ENCODE measurements at places on chromosomes 11 and 22.

DNA sequence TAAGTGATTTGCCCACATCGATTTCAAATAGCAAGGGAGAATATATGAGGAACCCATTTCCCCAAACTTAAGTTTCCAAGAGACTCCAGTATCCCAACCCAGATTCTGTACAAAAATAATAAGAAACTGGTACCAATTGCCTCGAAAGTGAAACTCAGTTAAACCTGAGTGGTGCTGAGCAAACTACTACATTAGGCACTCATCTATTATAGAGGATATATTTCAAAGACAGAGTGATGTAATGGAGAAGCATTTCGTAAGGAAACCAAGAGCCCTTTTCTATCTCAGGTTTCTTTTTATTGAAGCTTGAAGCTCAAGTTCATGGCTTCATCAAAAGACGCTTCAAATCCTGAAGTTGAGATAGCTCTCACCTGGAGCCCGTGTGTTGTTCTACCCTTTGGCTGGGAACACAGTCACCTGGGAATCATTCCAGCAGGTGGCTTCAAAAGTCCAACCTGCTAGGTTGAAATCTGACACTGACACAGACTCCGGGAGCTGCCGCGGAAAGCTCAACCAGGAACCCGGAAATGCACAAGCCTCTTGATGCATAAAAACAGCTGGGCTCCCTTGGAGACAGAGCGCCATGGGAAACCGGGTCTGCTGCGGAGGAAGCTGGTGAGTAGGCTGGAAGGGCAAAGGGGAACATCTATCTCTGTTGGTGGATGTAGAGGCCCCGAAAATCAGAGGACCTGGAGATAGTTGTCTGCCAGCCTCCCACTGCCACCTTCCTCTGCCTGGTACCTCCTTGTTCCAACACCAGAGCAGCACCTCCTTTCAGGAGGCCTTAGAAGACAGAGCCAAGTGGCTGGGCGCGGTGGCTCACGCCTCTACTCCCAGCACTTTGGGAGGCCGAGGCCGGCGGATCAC is at the start of gene C11orf52:
Gene C11orf52, plus strand, starts transcription at position 524 of the 867 bp plus-strand sequence. Its CDS starts 60 bp downstream, at position 584.
- DNase-seq, result peak; percentile 82

- DNase-seq, result no peak
These were observed 26.1 kb upstream of the ZBTB44 start for GRCh38 chr11:130340671-130341319.

DNA sequence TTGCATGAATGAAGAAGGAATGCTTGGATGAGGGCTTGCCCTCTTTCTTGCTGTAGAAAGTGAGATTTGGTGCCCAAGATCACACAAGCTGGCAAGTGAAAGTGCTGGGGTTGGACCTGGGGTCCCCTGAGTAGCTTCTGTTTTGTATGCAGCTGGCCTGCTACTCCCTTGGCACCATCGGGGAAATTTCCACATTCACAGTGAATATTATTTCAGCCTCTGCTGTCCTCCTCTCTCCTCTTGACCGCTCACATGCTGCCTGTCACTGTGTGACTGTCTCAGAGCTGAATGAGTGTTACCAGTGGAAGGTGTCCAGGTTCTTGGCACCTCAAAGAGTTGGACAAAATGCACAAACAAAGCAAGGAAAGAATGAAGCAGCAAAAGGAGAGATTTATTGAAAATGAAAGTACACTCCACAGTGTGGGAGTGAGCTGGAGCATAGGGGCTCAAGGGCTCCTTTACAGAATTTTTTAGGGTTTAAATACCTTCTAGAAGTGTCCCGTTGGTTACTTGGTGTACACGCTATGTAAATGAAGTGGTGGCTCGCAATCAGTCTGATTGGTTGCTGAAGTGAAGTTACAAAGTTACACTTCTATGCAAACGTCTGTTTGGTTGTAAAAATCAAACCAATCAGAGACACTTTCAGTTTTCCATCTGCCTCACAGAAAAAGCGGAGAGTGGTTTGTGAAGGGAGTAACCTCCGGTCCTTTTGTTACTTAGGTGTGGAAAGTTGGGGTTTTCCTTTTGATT is 87.4 kb downstream of the DEPDC5 start:
- no peak for DNase-seq

- no peak for DNase-seq
These were observed 7.7 kb upstream of the SCGB1D1 start for GRCh38 chr11:62182147-62182891.

- DNase-seq, result no peak
These were observed 1.0 kb downstream of the CCDC85B start for GRCh38 chr11:65891219-65892136.

- no peak for DNase-seq
These were observed 12.4 kb upstream of the TEF start for GRCh38 chr22:41369424-41369745.

GRCh38 chr11:75479597-75480145 is 46.1 kb downstream of the GDPD5 start:
- no peak for DNase-seq

- no peak for DNase-seq
These were observed 2.6 kb upstream of the LTBP3 start for GRCh38 chr11:65560555-65561418.

DNA sequence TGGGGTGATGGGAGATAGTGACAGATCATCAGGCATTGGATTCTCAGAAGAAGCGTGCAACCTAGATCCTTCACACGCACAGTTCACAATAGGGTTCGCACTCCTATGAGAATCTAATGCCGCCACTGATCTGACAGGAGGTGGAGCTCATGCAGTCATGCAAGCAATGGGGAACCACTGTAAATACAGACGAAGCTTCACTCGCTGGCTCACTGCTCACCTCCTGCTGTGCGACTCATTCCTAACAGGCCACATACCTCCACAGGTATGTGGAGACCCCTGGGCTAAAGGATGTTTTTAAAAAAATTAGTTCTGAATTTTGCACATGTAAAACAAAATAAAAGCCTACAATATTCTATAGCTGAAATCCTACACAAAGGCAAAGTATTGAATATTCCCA is 20.5 kb upstream of the TEAD1 start:
- no peak for DNase-seq

DNA sequence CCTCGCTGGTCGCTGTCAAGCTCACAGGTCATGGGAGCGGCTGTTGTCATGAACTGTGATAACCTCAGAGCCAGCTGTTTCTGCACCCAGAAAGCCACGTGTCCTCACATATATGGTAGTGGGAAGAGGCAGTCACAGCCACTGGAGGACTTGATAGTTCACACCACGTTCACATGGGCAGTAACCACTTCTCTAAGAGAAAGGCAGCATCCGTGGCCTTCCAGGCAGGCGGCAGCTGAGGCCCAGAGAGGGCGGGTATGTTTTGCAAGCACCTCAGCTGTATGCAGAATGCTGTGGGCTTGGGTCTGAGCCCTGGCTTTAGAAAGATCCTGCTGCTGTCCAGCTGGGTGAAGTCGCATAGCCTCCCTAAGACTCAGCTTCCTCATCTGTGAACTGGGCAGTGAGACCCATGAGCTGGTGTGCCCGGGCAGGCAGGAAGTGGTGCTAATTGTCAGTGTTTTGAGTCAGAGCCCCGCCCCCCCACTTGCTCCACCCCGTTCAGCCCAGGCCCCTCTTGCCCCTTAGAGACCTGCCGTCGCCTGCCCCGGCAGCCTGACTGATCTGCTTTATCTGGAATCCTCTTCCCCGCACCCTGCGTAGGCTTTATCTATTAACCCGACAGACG is 13.3 kb downstream of the TTC38 start:
- DNase-seq, result no peak

- no peak for DNase-seq
These were observed 60.2 kb downstream of the EHF start for GRCh38 chr11:34680918-34681586.

Data from breast epithelium (tissue), 4 donors.